Uterus (tissue), 4 donors: ENCODE measurements at places on chromosomes 2 and 18.

- no peak for DNase-seq
These were observed 10.8 kb upstream of the MAPRE2 start for GRCh38 chr18:35030277-35030989.

DNA sequence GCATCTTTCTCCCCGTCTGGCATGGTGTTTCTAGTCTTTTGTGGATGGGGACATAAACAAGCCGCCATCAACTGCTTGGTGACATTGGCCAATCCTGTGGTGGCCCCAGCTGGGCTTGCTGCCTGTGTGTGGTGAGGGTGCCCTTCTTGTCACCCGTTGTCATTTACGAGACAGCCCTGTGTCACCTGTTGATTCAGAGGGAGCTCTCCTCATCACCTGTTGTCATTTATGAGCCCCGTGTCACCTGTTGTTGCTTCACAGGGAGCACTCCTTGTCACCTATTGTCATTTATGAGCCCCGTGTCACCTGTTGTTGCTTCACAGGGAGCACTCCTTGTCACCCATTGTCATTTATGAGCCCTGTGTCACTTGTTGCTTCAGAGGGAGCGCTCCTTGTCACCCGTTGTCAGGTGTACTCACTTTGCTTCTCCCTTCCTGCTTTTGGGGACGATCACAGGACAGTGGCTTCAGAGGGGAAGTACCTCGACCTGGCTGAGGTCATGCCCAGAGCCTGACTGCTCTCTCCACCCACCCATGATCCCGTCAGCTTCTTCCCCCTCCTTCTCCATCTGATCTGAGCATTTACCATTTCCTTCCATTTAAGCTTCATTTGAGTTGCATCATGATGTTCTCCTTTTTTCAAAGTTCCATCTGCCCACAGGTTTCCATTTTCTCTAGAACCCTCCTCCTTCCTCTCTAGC lies 29.1 kb downstream of the HPCAL1 start:
- no peak for DNase-seq

DNA sequence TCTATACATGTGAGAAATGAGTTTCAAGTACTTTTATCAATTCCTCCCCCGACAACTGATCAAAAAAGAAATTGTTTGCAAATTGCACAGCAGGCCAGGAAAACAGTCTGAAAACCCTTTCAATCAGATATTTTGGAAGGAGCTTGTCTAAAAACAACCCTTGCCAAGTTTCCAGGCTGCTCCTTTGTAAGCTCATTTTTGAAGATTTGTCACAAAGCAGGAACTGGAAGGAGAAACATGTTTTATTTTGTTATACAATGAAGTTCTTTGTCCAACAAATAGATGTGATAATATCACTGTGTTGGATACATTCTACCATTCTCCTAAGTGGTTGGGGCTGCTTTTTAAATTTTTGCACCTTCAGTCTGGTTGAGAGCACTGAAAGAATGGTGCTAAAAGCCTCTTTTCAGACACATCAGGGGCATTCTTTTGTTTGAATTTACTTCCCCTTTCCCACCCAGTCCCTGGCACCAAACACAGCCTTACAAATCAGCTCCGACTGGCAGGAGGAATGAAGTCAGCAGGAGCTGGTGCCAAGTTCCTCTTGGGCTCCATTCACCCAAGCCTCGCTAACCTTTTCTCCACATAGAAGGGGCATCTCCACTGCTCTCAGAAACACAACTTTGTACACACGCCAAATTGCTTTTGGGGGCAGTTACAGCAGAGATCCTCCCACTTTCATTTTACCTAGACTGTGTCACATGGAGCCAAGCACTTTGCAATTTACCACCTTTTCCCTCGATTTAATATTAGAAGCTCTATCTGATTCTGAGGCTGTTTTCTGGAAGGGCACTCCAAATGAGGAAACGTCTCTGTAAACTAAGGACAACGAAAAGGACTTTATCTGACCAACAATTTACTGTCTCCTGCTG lies 88.0 kb downstream of the C1D start:
- DNase-seq, result peak; percentile 27

DNA sequence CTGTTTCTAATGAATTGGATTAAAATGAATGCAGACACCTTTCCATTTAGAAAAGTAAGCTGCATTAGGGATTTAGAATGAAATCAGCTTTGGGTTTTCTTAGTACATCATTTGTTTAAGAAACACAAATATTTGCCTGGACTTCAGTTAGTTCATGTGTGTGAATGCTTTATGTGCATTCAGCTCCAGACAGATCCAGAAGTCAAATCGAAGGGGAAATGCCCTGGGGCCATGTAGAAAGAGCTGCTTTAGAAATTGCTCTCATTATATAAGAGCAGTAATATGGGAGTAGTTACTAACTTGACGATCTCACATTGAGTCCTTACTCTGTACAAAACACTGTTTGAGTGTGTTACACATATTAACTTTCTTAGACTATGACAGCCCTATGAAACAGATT lies 88.0 kb upstream of the TTC39C start:
- no peak for DNase-seq

DNA sequence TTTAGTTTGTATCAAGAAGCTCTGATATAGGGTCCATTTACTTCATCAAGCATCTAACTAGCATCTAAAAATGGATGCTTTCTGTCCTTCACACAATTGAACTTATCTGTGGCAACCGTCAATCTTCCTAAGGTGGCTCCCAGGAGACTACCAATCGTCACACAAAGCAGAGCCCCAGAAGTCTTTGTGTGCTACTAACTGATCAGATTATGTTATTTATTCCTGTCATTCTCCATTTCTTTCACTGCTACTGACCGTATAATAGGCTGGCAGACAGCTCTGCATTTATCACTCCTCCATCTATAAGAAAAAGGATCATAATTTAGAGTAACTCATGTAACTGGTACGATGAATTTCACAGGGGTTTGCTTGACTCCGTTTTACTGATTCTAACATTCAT lies 585.0 kb upstream of the NXPH2 start:
- no peak for DNase-seq

GRCh38 chr2:25492726-25493125 lies 151.0 kb upstream of the DNMT3A start:
- DNase-seq, result no peak

DNA sequence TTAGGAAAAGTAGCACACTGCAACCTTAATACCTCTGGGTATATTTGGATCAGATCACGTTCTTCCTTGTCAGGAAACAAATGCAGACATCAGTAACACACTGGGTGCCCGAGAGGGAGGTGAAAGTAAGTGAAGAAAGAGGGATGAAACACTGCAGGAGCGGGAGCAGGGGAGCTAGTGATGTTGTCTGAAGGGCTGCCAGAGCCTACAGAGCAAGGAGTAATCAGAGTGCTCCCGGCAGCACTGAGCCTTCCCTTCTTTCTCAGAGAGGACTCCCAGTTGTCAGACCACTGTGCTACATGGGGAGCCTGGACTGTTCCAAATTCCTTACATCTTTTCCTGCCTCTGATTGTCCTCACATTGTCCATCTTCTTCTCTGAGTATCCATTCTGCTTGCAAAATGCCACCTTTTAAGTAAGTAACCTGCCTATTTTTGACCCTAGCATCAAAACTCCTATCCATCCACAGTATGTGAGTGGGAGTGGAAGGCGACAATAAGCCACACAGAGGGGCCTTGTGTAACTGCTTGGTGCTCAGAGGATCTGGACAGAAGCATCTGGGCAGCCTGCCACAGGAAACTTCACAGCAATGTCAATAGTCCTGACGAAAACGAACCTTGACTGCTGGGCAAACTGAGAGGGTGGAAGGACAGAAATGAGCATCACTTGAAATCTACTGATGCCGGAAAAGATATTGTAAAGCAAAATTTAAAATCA lies 10.8 kb upstream of the NAB1 start:
- DNase-seq, result peak; percentile 21

- no peak for DNase-seq
These were observed 65.3 kb downstream of the ZC3H6 start for GRCh38 chr2:112340475-112341267.

GRCh38 chr18:10081492-10081891 lies 167.7 kb downstream of the VAPA start:
- no peak for DNase-seq

- DNase-seq, result no peak
These were observed 29.8 kb downstream of the PXDN start for GRCh38 chr2:1714291-1715064.

- no peak for DNase-seq
These were observed 17.9 kb downstream of the NRXN1 start for GRCh38 chr2:51013933-51014526.

GRCh38 chr2:171889808-171890207 lies 4.2 kb downstream of the SLC25A12 start:
- no peak for DNase-seq

GRCh38 chr2:169748319-169748718 lies 14.7 kb downstream of the KLHL23 start:
- no peak for DNase-seq

DNA sequence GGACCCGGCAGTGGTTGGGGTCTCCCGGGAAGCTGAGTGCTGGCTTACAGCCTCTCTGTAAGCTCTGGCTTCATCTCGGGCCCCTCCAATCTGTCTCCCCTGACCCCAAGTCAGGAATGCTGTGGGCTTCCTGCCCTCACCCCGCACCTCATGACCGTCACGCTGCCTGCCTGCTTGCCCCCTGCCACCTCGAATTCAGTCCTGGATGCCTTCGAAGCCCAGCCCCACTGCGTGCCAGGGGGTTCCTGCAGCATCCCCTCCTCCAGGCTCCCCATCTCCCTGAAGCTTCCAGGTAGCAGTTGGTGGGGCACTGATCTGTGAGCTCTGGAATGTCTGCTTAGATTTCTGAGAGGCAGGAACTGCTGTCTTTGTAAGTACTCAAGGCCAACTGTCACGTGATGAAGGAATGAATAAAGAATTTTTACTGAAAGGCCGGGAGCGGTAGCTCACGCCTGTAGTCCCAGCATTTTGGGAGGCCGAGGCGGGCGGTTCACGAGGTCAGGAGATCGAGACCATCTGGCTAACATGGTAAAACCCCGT lies 6.5 kb downstream of the CLHC1 start:
- DNase-seq, result no peak

DNA sequence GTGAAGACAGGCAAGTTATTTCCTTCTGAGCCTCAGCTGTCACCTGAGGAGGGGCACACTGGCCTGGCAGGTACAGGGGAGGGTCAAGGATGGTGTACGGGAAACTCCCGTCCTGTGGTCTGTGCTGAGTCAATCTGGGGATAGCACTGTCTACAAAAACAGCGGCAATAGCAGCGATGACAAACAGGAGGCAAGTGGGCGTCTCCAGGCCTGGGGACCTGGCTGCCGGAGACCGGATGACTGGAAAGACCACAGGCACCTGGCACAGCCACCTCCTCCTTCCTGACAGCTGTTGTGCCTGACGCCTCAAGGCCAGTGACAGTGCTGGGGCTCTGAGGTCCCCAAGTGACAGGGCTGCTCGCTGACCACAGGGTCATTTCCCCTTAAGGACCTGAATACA lies 202.1 kb upstream of the HS6ST1 start:
- DNase-seq, result no peak

GRCh38 chr2:45797451-45798230 lies 146.2 kb downstream of the PRKCE start:
- no peak for DNase-seq

DNA sequence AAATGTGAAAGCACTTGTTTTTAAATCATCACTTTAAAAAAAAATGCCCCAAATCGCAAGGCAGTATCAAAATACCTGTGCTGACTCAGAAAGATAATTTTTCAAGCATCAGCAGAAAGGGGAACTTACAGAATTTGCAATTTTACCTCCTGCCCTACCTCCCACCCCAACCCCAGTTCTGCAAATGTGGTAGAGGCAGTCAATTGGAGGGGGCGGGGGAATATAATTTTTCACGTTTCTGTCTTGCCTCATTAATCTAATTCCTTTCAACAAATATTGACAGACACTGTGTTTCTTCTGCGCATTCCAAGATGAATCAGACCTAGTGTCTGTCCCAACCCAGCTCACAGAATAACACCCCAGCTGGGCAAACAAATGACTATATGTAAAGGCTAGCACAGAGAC lies 76.8 kb downstream of the ALPK2 start:
- DNase-seq, result no peak

GRCh38 chr2:201263779-201264178 lies 3.4 kb downstream of the CASP8 start:
- DNase-seq, result no peak

DNA sequence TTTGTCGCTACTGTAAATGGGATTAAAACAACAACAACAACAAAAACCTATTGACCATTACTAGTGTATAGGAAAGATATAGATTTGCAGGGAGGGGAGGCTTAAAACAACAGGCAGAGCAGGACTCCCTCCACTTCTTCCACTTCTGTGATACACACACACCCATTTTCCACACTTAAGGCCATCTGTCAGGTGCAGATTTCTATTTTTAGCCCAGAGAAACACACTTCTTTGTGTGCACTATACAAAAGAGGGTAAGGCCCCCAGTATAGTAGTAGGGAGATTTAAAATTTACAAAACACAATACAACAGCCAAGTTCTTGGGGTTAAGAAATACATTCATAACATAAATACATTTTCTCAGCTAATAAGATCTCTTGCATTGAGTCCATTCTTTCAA lies 22.4 kb downstream of the PTPN2 start:
- DNase-seq, result no peak

- no peak for DNase-seq
These were observed 130.7 kb downstream of the WDSUB1 start for GRCh38 chr2:159155791-159156190.

GRCh38 chr2:184721881-184722280 lies 123.6 kb downstream of the ZNF804A start:
- no peak for DNase-seq

DNA sequence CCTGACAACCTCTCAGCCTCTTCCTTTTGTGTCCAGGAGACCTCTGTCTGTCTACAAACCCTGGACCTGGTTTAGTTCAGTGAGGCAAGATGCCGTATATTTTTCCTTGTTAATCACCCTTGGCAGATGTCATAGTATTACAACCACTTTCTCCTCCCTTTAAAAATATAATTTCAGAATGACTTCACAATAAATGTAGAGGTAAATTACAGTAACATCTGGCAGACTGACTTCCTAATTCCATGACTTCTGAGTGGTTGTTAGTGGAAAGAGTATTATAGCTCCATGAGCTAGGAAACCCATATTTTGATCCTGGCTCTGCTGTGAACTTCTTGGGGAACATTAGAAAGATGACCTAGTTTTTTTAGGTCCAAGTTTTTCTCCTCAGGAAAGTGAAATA lies 39.5 kb downstream of the SPATS2L start:
- DNase-seq, result no peak

- peak; percentile 13 for DNase-seq
These were observed 31.7 kb downstream of the GPC1 start for GRCh38 chr2:240467149-240467642.

DNA sequence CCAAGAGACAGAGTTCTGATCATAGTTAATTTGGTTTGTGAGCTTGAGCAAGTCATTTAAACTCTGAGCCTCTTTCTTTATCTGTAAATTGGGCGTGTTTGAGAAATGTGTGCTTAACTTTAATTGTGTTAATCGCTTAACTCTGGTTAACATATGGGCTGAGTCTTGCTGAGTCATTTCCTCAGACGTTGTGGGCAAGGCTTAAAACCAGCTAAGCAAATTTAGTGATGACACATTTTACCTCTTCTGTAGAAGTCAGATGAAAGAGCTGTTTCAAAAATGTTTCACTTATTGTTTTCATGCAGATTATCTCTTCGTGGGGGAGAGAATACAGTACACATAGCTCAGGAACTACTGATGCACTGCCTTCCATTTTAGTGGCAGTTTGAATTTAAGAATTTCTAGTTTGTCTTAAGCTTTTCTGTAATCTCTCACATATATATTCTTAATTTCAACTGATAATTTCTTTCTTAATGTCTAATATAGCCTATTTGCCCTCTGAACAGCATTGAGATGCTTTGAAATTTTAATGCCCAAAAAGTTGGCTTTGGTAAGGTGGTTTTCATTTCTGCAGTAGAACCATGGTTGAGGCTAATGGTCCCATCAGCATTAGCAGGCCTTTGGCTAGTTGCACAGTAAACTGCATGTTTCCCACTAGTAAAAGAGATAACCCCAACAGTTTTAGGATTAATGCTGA lies 34.9 kb downstream of the RAB10 start:
- DNase-seq, result no peak
